ENCODE measurements at places on chromosomes 5 and 9.

GRCh38 chr9:87665505-87665904 lies 60.4 kb upstream of the CTSL start:
- no peak for DNase-seq

DNA sequence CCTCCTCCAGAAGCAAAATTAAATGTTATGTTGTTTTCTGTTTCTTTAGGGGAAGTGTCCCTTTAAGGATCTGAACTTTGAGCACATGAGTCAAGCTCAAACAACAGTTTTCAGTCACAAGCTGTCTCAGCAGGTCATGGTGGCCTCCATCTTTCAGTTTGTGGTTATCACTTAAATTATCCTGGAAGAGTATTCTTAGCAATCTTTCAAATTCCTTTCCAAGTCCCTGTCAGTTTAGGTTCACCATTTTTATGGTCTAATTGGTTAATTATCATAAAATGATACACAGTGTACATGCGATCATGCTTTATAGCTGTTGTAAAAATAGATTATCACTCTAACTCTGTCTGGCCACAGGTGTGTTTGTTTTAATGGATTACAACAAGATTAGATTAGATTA lies 43.1 kb upstream of the SELENOP start:
- DNase-seq, result no peak

DNA sequence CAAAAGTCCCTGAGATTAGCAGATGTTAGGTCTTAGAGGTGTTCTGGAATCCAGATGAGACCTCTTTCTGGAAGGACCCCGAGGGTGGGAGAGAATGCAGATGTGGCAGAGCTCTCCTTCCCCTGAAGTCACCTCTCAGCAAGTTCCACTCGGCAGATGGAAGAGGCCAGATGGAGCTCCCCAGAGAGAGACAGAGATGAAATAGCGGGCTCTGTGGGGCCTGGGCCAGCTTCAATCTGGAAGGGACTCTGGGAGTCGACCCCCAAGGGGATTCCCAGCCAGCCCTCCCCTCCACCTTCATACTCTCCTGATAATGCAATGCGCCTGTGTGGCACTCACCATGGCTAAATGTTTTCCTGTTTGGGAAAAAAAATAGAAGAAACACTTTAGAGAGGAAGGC lies 60.2 kb downstream of the WNK2 start:
- no peak for DNase-seq

GRCh38 chr5:100797861-100798260 lies 105.2 kb downstream of the ST8SIA4 start:
- DNase-seq, result no peak

DNA sequence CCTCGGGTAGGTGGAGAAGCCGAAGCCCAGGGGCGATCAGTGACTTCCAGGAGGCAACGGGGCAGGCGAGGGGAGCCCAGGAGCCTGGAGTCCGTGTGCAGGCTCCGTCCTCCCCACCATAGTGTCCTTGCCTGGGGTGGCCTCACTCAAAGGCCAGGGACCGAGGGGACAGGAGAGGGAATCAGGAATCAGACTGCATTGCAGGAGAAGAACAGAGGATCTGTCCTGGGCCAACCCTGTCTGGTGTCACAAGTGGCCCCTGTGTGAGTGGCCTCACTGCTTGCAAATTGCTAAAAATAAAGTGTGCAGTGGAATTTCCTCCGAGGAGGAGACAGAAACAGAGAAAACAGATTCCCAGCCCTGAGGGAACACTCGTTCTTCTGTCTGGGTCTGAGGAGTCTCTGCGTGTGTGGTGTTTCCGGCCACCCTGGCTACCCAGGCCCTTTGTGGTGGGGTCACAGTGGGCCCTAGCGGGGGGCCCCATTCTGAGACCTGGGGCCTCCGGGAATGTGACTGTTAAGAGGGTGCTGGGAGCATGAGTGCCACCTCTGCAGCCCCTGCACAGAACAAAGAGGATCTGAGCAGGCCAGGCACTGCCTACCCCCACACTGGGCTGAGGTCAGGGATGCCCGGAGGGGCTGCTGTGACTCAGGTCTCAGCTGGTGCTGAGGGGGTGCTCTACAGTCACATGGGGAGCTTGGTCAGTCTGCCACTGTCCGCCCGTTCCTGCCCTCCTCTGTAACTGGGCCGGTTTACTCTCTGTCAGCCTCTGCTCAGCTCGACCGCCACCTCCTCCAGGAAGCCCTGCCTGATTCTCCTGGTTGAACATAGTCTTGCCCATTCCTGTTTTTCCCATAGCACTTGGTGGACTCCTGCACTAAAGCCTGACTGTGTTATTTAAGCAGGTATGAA lies 7.4 kb downstream of the TRAF1 start:
- DNase-seq, result no peak

DNA sequence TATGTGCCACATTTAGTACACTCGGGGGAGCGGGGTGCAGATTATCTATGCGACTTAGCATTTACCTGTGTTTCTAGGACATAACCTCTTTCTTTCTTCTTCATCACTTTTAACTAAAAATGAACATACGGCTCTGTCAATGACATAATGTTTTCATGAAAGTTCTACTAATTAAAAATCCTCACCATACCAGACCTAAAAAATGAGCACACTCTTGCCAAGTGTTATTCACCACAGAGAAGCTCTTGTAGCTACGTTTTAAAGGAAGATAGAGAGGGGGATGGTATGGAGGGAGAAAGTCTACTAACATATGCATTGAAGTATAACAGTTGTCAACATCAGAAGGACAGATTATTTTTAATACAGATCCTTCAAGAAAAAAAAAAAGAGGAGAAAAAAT lies 1.6 kb downstream of the CDH10 start:
- no peak for DNase-seq

DNA sequence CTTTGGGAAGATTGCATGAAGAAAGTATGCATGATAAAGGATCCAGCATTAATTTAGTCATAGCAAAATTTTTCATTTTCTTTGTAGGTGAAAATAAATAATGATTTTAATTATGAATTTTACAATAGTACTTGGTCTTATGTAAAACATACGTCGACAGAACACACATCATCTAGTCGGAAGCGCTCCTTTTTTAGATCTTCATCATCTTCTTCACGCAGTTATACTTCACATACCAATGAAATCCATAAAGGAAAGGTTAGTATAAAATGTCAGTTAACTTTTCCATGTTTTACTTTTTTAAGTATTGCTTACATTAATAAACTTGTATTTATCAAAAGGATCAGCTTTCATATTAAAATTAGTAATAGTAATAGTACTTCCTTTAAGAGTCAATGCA lies 35.8 kb downstream of the C7 start:
- no peak for DNase-seq

DNA sequence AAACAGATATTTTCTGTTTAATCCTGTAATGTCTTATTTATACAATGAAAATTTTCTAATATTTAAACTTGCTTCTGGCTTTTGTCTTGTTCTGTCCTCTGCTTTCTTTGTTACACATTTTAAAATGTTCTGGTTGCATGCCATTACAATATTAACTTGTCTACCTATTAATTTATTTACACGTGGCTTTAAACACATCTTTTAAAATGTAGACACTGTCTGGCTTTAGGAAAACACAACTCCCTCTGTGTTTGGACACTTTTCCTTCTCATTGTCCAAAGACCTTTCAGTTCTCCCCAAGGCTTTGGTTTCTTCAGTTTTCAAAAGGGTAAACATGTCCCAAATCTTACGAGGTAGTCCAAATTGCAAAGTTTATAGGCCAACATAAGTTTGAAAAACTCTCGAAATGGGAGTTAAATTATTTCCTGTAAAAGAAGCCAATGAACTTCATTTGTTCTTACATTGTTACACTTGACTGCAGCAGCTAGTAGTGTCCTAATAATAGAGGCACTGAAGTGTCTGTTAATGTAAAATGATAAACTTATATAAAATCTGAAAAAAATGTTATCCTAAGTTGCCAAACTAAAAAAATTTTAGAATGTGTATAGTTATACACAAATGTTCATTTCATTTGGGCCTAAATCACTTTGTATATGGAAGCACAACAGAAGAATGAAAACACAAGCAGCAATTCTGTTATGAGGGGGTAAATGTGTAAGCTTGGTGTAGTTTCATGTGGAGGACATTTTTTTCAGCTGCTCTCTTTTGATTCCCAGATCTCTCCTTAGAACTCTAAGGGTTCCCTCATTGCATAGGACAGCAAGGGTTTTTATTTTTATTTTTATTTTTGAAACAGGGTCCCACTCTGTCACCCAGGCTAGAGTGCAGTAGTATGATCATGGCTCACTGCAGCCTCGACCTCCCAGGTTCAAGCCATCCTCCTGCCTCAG lies 53.8 kb downstream of the ALDH1A1 start:
- DNase-seq, result no peak

DNA sequence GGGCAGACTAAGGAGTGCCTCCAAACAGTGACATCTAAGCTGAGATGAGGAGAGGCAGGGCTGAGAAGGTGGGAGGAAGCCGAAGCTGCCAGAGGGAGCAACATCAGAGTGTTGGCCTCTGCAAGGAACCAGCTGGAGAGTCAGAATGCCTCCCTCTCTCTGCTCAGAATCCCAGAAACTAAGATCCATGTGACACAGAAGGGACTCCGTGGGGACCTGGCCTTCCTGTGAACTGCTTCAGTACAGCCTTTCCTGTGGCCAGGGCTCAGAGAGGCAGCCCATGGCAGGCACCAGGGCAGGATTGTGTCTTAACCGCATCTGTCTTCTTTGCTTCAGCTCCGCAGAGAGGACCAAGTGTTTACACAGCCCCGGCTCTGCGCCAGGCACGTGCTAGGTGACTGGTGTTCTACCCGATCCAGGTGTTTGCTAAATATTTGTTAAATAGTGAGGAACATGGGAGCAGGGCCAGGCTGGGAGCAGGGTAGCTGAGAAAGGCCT lies 33.5 kb downstream of the KCNMB1 start:
- DNase-seq, result no peak

DNA sequence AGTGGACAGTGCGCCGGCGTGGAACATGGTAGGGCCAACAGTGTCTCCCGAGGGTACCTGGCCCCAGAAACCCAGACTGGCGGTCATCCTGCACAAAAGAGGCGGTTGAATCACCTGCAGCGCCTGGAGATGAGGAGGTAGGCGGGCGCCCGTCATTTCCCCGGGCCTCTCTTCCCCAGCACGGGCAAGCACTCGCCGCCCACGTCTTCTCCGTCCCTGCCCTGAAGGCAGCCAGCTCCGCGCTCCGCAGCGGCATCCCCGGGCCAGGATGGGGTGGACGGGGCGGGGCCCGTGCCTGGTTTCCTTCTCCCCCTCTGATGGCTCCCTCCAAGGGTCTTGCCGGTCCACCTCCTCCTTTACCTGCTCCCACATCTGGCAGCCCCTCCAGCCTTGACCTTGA lies 27.1 kb upstream of the N4BP3 start:
- no peak for DNase-seq

DNA sequence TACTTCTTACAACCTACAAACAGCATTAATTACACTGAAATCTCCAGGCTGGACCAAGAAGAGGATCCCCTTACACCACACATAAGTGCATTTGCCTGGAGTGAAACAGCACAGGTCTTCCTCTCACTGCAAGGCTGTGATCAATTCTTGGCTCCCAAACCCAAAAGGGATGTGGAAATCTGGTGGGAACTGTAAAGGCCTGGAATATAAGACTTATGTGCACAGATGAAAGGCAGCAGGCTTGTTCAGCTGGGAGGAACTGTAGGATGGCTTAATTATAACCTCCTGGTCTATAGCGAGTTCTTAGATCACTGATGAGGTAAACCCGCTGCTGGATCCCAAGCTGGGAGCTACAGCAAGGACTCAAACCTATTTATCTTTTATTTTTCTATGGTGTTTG lies 182.9 kb upstream of the TNC start:
- no peak for DNase-seq

DNA sequence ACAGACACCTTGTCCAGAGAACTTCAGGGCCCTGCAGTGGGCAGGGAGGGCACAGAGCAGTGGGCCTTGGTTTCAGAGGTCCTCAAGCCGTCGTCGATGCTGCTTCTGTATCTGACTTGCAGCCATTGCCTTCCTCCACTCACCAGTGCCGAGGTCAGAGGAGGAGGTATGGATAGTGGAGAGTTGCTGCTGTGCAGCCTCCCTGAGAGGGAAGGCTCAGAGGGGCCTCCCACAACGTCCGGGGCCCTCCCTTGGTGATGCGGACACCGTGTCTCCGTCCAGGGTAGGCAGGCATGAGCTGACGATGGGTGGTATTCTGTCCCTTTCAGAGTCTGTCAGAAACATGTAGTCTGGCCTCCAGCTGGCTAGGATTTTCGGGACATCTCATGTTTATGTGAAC lies 73.9 kb downstream of the MVB12B start:
- no peak for DNase-seq

- DNase-seq, result peak; percentile 13
Observed at GRCh38 chr5:148957591-148958202, 105.2 kb downstream of the SH3TC2 start.

DNA sequence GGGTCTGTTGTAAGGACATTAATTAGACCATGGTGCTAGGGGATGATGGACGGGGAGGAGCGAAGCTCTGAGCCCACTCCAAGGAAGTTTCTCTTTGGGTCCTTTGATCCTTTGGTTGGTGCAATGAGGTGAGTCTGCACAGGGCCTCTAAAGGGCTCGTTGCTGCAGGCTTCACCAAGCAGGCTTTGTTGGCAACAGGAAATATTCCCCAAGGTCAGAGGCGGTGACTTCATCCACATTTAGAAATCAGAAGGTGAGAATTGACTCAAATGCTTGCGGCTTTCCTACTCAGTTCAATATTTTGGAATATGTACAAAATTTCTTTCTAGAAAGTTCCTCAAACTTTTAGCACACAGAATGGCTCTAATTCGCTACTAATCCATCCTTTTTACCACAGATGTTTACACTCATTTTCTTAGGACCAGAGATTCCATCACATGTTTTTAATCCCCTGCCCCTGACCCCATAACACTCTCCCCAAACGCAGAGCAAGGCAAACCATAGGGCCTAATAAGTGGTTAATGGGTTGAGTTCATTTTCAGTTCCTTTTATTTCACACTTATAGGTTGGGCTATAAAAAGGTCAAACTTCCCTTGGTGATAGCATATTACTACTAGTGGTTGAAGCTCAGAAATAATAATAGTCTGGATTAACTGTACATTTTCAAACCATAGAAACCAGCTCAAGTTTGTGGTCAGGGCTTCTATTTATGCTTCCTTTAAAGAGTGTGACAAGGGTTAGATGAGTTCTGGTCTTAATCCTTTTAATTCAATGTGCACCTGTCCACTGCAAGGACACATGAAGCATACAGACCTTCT lies 37.3 kb upstream of the TMEM252 start:
- DNase-seq, result no peak

GRCh38 chr5:145246961-145247744 lies 588.0 kb downstream of the PRELID2 start:
- no peak for DNase-seq

Data from activated effector memory CD4-positive, alpha-beta T cell treated with Interleukin-2 at 50 U/mL for 16 hours (primary cell).